ENCODE measurements at places on chromosomes 12 and 14.

DNA sequence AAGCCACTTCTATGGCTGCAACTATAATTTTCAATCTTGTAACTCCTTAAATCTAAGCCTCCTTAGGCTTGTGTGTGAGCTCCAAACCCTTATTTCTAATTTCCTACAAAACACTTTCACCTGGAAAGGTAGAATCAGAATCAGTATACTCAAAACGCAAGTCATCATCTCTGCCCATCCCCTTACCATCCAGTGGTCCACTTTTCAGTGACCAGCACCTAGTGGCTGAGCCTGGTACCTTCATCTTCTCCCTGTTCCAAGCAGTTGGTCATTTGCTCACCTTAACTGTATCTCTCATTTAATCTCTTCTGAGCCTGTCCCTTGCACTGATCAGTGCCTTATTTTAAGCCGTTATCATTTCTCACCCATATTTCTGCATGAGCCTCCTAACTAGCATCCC is 107.9 kb downstream of the PPM1H start:
- DNase-seq = no peak

- no peak for DNase-seq
Measured at GRCh38 chr14:20350860-20351259, 7.4 kb downstream of the PARP2 start.

- no peak for DNase-seq
Measured at GRCh38 chr14:99729991-99730875, 46.1 kb downstream of the CYP46A1 start.

- DNase-seq = peak; percentile 71
Measured at GRCh38 chr12:93742110-93742934, 65.1 kb downstream of the CRADD start.
